ENCODE measurements at places on chromosomes 7 and 10.

GRCh38 chr7:138477581-138477980, 17.5 kb downstream of the TRIM24 start:
- DNase-seq, result no peak

- no peak for DNase-seq
Measured at GRCh38 chr10:109831846-109832245, 91.5 kb downstream of the XPNPEP1 start.

- peak; percentile 46 for DNase-seq
Measured at GRCh38 chr10:46228563-46229071, 58.2 kb upstream of the ANTXRL start.

DNA sequence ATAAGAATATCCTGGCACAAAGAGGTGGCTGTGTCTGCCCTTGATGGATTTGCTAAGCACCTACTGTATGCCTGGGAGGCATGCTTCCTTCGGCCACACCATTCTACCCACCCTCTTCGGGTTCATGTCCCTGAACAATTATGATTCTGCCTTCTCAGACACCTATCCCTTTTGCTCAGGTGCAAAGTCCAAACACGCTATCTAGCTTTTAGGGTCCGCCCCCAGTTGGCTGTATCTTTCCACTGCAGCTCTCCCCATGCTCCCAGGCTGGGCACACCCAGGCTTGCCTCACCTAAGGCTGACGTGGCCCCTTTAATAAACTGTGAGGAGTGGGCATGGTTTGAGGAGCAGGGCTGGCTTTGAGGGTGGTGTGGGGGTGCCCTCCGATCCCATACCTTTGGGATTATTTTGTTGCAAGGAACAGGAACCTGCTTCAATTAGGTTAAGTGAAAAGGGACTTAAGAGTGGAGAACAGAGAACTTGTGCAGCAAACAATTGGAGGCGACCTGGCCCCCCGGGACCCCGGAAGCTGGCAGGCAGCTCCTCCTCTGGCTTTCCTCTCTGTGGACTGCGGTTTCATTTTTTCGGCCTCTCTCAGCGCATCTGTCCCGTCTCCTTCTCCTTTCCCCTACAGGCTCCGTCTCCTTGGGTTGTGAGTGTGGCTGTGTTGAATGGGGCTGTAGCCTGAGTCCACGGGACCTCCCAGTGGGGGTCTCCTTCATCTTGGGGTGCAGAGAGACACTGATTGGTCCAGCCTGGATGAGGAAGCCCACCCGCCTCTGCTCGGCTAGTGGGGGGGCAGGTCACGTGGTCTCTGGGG, 3.8 kb downstream of the CLIP2 start:
- no peak for DNase-seq

DNA sequence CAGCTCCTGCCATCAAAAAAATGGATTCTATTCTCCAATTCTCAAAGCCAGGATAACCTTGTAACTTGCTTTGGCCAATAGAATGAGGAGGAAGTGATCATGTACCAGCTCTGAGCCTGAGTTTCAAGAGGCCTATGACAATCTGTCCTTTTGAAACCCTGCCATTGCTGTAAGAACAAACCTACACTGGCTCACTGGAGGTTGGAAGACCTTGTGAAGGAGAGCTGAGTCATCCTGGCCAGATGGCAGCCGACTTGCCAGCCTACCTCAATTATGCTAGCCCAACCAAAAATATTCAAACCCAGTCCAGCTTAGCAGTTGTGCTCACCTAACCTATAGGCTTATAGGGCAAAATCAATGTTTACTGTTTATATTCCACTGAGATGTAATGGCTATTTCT, 93.0 kb downstream of the HGF start:
- DNase-seq, result no peak

- no peak for DNase-seq
Measured at GRCh38 chr10:11689945-11690736, 52.0 kb upstream of the ECHDC3 start.

DNA sequence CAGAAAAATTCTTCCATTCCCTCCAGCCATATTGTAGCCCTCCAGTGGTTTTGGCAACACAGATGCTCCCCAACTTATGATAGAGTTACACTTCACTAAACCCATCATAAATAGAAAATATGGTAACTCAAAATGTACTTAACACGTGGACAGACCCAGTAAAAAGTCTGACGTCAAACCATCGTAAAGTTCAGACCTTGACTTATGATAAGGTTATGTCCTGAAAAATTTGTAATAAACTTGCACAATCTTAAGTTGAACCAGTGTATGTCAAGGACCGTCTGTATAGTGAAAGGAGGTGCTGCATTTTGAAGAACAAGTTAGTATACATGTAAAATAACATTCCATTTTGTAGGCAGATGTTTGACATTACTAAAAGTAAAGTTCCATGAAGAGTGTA, 142.8 kb downstream of the NSUN6 start:
- DNase-seq, result no peak

DNA sequence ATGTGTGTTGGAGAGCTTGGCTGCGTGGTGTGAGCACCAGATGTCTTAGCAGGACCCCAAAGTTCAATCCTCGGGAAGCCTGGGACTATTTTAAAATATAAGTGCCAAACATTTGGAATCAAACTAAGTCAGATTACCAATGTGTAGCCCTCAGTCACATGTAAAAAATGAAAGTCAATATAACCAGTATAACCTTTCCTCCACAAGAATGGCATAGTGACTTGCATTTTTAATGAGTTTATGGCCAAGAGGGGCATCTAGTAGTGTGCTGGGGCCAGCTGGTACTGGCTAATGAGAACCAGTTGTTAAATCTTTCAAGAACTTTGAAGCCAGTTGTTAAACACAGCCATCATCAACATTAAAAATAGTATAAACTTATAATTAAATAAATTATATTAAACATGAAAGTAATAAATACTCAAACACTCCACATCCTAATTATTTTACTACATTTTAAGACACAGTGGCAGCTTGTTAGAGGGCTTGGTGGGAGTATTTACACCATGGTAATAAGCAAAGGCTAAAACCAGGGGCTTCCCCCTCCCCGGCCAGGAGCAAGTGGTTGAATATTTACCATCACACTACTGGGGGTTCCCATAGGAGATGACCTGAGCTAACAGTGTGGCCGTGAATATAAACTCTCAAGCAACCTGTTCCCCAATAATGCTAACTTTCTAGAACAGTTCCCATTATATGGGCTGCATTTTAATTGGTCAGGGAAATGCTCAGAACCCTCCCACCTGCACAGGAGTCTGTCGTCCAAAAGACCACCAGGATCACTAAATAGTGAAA, 7.9 kb upstream of the FAM170B start:
- no peak for DNase-seq

DNA sequence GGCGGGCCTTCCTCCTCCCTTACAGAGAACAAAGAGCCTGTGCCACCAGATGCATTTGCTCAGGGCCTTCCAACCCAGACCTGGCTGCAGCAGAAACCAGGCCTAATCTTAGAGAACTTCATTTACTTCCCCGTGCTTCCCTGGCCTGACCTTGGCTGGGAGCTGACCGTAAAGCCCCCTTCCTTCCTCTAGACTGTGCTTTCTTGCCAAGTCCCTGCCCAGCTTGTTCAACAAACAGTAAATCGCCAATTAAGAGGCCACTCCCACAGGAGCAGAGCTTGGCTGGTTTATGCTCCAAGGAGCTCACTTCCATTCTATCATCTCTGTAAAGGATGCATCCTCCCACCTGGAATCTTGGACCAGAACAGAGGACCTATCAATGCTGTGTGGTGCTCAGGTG, 110.9 kb downstream of the COL13A1 start:
- no peak for DNase-seq

DNA sequence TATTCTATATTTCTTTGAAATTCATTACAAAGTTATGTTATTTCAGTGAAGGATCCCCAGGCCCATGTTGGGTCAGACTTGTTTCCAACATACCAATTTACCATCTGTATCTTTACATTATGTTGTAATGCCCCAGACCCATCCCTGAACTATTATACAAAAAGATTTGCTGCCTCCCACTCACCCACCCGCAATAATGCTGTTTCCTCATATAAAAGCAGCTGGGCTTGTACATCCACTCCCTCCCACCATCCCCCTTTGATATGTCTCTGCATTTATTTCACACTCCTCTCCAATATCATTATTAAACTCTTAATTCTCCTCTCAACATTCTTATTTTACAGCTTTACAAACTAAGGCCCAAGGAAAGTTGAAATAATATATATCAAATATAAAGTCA, 153.7 kb downstream of the DOCK4 start:
- DNase-seq, result no peak

DNA sequence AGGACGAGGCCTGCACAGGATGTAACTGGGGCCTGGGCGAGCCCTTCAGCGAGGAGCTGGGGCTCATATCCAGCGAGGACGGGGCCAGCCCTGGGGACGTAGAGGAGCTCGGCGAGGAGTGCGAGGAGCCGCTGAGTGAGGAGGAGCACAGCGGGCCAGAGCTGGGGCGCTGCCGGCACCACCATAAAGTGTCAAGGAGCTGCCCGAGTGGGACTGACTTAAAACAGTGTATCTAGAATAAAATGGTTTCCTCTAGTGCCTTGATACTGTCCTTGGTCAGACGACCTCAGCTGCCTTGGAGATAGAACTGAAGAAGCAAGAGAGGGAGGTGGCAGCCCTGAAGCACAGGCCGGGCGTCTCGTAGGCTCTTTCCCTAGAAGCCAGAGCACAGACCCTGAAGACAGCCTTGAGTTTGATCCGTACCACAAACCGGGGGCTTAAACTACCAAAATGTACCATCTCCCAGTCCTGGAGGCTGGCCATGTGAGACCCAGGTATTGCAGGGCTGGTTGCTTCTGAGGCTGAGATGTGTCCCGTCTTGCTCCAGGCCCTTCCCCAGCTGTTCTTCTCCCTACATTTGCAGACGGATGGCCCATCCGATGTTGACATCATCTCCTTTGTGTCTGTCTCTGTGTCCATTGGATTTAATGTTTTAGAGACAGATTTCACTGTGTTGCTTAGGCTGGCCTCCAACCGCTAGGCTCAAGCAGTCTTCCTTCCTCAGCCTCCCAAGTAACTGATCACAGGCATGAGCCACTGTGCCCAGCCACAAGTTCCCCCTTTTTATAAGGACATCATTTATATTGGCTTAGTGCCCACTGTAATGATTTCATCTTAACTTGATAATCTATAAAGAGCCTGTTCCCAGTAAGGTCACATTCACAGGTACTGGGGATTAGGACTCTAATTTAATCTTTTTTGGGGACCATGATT, 35.8 kb downstream of the DNAJB6 start:
- no peak for DNase-seq

GRCh38 chr10:118950190-118950680, 79.3 kb upstream of the NANOS1 start:
- DNase-seq, result no peak

DNA sequence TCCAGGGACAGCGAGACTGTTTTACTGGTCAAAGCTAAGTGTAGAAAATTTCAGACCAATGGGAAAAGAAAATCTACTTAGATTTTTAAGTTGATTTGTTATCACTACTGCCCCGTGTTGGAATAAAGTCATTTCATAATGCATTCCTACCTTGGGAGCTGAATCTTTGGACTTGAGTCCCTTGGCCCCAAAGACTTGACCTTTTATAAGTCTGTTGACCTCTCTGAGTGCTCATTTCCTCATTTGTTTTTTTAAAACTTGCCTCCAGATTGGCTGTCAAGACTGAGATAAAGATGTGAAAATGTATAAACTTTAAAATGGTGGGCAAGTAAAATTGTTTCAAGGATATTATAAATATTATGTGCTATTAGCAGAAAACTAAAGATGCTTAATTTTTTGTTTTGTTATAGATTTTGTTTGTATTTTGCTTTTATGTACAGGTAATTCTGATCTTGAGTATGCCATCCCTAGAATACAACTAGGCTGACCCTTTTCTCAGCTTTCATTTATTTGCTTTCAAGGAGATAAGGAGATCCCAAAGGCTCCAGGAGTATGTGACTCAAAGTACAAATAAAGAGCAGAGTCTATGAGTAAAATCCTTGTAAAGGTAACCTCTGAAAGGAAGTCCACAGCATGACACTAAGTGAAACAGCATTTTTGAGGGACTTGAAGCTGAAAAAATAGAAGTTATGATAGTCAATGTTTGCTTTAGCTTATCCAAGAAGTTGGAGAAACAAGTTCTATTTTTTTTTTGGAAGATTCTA, 54.6 kb downstream of the TMEM26 start:
- DNase-seq, result no peak

- no peak for DNase-seq
Measured at GRCh38 chr7:103073989-103074518, 542 bp downstream of the FBXL13 start.

DNA sequence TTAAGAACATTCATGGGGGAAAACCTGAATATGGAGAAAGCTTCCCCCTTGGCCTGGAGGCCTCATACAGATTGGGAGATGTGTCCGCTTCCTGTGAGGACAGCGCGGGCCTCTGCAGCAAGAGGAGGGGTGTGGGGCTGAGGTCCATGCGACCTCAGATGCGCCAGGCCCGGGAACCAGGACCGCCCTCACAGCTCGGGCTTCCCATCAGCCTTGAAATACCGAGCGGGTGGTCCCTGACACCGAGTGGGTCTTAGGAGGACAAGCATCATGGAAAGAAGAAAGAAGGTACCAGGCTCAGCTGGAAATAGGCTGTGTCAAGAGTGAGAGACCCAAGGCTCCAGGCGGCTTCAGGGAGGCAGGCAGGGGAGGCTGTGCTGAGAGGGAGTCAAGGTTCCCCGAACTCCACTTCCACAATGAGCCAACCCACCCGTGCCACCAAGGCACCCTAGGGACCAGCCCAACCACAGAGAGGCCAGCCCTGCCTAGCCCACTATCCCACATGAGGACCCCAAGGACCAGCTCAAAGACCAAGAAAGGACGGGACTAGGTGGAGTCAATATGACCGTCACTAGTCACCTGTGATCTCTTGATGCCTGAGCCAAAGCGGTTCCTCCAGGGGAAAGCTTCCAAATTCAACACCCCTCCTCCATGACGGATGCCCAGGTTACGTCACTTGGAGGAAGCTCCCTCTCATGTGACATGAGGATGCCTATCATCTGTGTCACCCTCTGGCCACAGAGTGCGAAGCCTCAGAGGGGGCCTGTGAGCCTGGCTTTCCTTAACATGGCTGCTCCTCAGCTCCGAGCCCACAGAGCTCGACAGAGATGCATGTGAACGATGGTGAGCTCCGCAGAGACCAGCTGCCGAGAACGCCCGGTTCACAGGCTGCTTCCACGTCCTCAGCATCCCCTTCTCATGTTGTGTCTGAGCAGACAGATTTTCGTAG, 103.7 kb downstream of the TCERG1L start:
- no peak for DNase-seq

DNA sequence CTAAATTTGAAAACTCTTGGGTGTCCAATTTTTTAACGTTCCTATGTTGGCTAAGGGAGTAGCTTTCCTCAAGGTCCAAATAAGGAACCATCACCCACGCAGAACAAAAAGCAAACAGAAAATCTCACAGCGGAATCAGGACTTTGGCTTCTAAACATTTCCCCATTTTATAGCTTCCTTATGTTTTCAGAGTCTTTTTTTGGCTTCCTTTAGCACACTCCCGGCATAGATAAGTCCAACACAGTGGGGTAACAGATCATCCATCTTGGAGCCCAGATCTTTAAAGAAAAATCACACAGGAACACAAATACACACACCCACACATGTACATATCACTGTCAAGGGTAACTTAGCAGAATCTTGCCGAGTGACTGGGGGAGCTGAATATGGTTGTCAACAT, 4.2 kb upstream of the TCF7L2 start:
- DNase-seq, result no peak

Measured in stimulated activated CD4-positive, alpha-beta T cell treated with anti-CD3 and anti-CD28 coated beads, Interleukin-1b, Interleukin-23, amount 100 ng/mL, for 4 hours (primary cell).